ENCODE measurements at places on chromosomes 11 and 22.

DNA sequence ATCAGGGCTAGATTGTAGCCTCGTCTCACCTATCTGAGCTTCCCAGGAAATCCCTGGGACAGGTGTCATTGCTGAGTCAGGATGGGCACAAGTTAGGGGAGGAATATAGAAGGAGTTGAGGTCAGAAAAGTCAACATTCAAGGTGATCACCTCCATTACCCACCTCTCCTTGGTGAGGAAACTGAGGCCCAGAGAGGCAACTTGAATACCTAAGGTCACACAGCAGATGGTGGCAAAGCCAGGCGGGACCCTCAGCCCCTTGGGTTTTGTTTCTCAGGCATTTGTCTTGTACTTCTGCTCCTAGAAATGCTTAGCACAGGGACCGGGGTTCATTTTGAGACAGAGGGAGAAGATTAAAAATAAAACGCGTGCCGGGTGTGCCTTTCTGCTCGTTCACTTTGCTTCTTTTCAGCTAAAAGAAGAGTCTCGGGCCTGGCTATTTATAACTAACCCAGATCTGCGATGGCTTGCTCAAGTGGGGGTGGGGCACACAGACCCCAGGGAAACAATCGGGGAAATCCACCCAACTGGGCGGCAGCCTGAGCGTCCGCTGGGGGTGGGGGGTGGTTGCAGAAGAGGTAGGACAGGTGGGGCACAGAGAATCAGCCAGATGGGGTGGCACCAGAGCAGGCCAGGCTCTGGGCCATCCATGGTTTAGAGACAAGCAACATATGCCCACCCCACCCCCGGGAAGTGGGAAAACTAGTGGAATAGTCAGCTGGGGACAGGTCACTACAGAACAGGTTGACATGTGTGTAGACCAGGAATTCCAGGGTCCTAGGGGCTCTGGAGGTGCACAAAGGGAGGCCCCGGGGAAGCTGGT is 3.9 kb upstream of the GNAZ start:
- DNase-seq, result no peak

DNA sequence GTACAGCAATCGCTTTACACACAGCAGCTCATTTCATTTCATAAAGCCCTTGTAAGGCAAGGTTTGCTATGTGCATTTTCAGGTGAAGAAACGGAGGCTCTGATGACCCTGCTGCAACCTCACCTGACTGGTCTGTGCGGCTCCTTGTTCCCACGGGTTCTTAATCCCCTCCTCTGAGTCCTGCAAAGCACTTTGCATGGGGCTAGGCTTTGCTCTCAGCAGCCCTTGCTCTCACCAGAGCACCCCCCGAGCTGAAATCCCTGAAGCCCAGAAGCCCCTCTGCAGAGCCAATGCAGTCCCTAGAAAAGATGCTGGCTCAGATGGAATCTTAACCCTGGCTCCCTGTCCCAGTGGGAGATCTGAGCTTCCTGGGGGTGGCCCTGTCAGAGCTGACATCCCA is 11.0 kb upstream of the APOL6 start:
- no peak for DNase-seq

DNA sequence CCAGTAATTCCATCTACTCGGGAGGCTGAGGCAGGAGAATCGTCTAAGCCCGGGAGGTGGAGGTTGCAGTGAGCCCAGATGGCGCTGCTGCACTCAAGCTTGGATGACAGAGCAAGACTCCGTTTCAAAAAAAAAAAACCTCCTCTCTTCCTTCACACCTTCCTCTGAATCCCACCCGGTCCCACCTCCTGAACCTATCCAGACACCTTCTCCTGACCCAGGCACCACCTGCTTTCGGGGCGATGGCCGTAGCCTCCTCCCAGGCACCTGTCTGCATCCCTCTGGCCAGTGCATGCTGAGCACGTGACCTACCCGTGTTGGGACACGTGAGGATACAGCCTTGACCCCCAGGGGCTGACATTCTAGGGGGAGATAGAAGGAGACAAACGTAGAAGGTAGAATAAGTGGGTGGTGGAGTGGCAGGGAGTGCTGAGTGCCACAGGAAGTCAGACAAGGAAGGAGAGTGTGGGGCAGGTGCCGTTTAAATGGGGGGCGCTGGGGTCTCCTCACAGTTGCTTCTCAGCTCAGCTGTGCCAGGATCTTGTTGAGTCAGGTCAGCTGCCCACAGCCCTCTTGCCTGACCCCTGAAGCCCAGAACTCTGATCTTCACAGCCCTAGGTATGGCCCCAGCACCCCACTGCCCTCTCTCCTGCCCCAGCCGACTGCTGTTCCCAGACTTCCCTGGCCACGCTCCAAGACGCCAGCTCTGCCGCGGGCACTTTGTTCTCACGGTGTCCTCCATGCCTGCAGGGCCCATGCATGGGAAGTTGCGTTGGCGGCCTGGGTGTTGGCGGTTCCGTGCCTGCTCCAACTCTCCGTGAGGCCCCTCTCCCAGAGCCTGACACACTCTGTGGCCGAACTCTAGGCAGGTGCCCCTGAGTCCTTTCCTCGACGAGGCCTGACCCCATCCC is 1.2 kb upstream of the MIOX start:
- DNase-seq, result no peak

DNA sequence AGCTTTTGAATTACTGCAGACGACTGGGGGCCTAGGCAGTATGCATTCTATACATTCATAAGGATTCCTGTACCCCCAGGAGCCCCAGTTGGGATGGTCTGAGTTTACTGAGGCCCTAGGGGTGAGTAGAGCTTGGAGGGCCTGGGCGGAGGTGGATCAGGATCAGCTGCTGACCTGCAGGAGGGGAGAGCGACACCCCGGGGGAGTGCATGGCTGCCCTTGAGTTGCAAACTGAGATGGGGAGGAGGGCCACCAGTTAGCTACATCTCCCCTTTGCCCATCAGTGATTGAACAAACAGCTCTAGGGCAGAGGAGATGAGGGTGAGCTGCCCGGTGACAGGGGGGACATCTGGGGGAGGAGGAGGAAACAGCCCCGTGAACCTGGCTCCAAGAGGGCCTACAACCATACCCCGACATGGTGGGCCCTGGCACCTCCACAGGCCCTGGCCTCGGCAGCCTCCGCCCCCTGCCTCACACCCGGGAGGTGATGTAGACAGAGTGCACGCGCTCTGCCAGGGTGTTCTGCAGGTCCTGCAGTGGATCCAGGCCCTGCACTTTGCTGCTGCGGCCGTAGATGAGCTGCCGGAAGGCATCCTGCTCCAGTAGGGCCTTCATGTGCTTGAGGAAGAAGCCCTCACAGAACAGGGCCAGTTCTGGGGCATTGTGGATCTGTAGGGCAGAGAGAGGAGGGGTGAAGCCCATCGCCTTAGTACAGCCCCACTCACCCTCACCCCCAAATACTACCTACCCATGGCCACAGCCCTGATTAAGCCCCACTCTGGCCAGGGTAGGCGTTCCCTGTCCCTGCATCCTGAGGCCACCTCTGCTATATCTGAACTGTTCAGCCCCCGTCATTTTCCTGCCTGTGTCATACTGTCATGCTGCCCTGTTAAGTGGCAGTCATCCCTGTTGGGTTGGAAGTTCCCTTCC is 46.8 kb downstream of the NAT10 start:
- DNase-seq, result no peak

- DNase-seq, result no peak
Observed at GRCh38 chr11:84681456-84681855, 945.7 kb downstream of the DLG2 start.

DNA sequence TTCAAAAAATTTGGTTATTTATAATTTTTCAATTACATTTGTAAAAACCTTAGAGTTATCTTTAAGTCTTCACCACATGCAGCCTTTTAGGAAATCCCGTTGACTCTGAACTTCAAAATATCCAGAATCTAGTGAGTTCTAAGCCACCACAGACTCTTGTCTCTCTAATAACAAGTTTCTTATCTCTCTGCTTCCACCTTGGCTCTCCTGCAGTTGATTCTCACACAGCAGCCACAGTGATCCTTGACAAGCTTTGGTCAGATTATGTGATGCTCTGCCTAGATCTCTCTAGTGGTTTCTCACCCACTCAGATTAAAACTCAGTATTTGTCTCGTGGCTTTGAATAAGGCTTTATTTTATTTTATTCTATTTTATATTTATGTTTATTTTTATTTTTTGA is 8.6 kb downstream of the HSD17B12 start:
- DNase-seq, result no peak

GRCh38 chr11:46554213-46555147 is 39.3 kb downstream of the AMBRA1 start:
- DNase-seq, result no peak

DNA sequence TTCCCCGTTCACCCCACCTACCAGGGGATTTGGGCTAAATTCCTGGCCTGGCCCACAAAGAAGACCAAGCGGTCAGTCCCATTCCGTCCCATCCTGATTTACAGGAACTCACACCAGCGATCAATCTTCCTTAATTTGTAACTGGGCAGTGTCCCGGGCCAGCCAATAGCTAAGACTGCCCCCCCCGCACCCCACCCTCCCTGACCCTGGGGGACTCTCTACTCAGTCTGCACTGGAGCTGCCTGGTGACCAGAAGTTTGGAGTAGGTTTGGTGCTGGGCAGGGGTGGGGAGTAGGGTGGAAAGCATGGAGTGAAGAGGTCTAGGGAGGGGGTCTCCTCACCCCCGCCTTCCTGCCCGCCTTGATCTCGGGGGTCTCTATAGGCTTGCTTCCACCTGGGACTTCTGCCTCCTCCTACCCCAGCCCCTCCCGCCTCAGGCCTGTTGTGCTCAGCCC is at the start of gene SERPING1:
TSS of gene SERPING1 (plus strand) at position 225 of the 455 bp plus-strand sequence. CDS start 586 bp downstream, outside the sequence.
- no peak for DNase-seq

GRCh38 chr11:18987454-18988231 is 48.4 kb upstream of the MRGPRX1 start:
- DNase-seq, result no peak

GRCh38 chr11:32426192-32426591 is 9.1 kb downstream of the WT1 start:
- no peak for DNase-seq

- peak; percentile 47 for DNase-seq
Observed at GRCh38 chr22:42473484-42474193, 41.4 kb upstream of the NFAM1 start.

DNA sequence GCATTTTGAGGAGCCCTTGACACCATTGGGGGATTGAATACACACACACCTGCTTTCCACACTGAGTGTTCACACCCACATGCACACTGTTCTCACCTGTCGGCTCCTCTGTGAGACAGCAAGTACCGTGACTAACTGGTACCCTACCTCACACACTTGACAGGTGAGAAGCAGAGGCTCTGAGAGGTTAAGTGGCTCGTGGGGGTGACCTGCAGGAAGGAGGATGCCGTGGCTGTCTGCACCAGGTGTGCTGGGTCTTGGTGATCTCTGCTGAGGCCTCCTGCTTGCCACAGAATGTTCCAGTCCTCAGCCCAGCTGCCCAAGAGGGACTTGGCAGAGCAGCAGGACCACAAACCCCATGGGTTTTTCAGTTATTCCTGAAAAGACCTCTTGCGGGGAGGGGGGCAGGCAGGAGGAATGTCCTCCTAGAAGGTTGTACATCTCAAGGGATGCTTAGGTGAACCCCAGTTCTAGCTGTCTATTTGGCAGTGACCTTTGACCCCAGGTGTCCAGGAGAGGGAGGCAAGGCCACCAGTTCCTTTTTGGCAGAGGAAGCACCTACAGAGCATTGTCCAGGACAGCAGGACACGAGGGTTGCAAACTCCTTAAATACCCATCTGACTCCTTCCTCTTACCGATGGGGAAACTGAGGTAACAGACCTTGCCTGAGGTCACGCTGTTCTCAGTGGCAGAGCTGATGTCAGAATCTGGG is 66.0 kb downstream of the SHISAL1 start:
- DNase-seq, result no peak

GRCh38 chr11:25441421-25441820 is 890.5 kb upstream of the ANO3 start:
- no peak for DNase-seq

DNA sequence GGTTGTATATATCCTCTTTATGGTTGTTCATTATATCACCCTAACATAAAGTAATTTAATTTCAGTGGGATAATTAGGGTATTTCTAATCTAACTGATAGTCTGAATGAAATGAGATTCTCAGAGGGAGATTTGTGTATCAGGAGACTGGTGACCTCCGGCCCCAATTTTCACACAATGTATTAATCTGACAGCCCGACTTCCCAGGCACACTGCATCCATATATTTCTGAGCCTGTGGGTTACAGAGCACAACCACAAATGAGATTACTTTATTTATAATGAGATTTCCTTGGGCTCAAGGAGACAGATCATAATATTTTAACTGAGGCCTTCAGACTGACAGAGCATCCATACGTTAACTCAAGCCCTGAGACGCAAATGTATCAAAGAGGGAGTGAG is 125.9 kb downstream of the RCN1 start:
- DNase-seq, result no peak

DNA sequence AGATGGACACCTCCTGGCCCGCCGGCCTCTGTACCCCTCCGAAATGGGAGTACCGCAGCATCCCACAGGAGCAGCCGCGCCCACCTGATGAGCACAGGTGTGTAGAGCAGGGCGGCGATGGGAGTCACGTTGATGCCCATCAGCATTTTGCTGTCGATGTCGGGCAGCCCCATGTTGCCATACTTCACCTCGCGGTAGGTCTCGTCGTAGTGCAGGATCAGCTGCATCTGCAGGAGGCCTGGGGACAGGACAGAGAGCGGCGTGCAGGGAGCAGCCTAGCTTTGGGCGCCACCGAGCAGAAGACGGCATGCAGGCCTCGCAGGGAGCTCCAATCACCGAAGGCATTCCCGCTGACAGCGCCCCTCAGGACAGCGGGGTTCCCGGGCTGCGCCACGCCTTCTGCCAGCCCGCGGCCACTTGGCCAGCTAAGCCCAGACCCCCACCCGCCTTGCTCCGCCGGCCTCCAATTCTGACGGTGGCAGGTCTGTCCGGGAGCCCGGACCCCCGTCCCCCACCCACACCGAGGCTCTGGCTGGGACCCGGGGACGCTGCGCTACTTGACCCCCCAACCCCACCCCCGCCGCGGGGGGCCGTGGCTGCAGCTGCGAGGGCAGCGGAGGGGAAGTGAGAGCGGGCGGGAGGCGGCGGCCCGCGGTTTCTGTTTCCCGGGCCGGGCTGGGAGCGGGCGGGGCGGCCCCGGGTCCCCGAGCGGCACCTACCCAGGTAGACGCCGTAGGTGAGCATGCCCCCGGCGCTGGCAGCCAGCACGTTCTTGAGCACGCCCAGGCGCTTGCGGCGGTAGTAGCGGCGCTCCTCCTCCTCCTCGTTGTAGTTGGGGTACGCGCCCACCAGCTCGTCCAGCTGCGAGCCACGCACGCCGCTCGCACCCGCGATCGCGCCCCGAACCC is 705 bp downstream of the UNC93B1 start:
- DNase-seq, result peak; percentile 26

DNA sequence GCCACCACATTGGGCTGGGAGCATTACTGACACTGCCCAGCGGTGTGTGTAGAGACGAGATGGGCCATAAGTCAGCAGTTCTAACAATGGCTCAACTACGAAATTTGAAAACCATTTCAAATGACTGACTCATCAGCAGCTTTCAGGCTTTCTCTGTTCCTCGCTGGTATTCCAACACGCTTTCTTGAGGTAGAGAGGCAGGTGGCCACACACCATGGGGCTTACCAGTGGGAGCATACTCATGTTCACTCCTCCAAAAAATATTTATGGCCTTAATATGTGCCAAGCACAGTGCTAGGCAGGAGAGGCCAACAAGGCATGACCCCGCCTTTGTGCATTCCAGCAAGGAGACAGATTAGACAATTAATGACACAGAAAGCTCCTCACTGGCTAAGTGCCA is 20.3 kb downstream of the ARFGAP2 start:
- DNase-seq, result no peak

- peak; percentile 7 for DNase-seq
Observed at GRCh38 chr11:32706985-32707741, 87.3 kb downstream of the CCDC73 start.

Measured in activated CD4-positive, alpha-beta T cell treated with anti-CD3 and anti-CD28 coated beads, Interleukin-10, Interleukin-2, amounts not matched to agents 100 ng/mL and 50 ng/mL, durations not matched to agents 16 hours and 8 hours (primary cell).